ENCODE measurements at places on chromosomes 16 and 17.

- DNase-seq: peak; percentile 70
Observed at GRCh38 chr17:56653877-56654276, 60.4 kb downstream of the NOG start.

DNA sequence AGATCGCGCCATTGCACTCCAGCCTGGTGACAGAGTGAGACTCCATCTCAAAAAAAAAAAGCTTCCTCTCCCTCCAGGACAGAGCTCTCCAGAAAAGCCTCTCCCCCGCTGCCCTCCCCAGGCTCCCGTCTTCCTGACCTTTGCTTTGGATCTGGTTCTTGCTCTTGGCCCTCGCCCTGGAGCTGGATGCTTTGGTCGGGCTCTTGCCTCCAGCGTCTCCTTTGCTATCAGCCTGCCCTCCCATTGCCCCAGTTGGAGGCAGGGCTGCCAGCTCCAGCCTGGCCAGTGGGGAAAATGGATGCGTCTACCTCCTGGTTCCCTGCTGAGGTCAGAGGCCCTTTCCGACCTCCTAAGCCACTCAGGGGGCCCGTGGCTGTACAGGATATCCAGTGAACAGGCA lies 35.9 kb downstream of the TRARG1 start:
- DNase-seq: no peak

DNA sequence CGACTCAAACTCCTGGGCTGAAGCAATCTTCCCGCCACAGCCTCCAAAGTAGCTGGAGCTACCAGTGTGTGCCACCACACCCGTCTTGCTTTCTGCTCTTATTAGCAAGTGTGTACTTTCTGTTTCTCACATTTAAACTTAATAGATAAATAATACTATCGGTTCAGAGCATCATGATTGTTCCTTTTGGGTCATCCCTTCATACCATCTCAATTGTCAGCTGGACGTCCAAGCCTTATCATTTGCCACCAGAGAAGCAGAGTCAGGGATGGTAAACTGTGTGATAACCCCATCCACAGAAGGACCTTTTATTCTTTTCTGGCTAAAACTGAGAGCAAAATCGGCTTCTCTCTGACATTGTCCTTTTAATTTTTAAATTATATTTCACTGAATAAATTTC lies 279.8 kb upstream of the GOT2 start:
- no peak for DNase-seq

DNA sequence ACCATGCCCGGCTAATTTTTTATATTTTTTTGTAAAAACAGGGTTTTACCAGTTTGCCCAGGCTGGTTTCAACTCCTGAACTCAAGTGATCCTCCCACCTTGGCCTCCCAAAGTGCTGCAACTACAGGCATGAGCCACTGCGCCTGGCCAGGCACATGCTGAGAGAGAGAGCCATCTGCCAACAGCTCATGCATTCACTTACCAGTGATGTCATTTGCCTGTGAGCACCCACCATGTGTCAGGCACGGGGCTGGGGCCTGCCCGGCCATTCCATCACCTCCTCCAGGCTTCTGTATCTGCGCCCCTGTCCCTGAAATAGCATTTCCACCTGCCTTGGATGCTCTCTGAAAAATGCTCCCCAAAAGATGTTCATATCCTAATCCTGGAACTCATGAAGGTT lies 43.6 kb upstream of the PEMT start:
- DNase-seq: no peak

DNA sequence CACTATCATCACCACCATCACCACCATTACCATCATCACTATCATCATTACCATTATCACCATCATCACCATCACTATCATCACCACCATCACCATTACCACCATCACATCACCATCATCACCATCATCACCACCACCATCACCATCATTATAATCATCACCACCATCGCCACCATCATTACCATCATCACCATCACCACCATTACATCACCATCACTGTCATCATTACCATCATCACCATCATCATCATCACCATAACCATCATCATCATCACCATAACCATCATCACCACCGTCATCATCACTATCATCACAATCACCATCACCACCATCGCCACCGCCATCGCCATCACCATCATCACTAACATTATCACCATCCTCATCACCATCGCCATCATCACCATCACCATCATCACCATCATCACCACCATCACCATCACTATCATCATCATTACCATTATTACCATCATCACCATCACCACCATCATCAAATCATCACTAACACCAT lies 4.9 kb upstream of the JPH3 start:
- DNase-seq: no peak

DNA sequence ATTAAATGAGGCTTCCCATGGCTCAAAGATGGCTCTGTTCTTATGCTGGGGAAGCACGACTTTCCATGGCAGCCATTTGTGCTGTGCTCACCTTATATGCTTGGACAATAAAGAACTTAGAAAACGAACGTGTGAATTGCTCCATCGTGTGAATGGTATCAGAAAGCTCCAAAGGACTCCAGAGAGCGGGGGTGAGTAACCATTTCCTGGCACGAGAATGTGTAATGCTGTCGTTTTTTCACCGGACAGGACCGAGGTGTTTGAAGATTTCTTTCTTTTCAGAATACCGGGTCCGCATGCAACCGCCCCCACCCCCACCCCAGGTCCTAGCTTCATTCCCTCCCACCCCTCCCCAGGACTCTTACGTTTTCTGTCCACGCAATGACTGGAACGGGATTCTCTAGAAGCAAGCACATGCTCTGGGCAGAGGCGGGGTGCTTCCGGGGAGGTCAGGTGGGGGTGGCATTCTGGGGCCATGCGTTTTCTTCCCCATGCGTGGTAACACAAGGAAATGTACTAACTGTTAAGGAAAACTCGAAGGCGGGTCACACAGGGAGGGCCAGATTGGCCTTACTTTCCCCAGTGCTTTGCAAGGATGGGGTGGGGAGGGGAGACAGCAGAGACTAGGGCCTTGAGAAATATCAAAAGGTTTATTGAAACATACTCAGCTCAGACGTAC lies 26.2 kb downstream of the GPRC5B start:
- DNase-seq: no peak

- DNase-seq: no peak
Observed at GRCh38 chr16:56365552-56365951, 59.8 kb downstream of the AMFR start.

GRCh38 chr16:47753659-47754058 lies 292.5 kb downstream of the PHKB start:
- DNase-seq: no peak

All from fibroblast of skin of back (primary cell).